ENCODE measurements at places on chromosomes 2 and 18.

DNA sequence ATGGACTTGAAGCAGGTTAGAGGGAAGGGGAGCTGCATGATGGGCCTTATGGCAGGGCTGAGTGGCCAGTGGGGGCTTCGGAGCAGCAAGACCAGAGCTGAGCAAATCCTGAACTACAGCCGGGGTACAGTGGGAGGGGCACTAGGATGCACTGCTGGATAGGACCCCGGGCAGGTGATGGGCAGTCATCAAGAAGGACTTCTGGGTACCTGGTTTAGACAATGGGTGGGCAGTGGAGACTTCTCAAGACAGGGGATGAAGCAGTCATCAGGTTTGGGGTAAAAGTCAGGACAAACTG is 507.4 kb upstream of the MYT1L start:
- no peak for DNase-seq

GRCh38 chr18:50297621-50298442 is 10.3 kb upstream of the CXXC1 start:
- DNase-seq: peak; percentile 5

DNA sequence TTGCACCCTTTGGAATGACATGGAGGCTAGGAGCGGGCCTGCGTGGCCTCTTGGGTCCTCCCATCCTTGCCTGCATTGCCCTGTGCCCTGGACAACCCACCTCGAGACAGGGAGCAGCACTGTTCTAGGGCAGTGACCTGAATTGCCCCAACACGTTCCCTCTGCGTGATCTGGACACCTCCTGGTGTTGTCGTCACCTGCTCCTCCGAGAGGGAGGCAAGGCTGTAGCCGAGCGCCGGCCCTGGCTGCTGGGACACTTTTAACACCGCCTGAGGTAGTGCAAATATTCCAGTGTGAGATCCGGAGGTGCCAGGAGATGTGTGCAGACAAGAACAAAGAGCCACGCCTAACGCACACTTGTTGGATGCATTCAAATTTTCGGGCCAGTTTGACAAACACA is 131.5 kb downstream of the SMAD7 start:
- no peak for DNase-seq

GRCh38 chr2:169716938-169717690 is 16.5 kb upstream of the KLHL23 start:
- no peak for DNase-seq

- no peak for DNase-seq
Observed at GRCh38 chr2:105186967-105187498, 54.5 kb upstream of the GPR45 start.

- no peak for DNase-seq
Observed at GRCh38 chr2:128028668-128029054, 802 bp upstream of the SAP130 start.

GRCh38 chr2:187986390-187987105 is 305.1 kb upstream of the GULP1 start:
- DNase-seq: peak; percentile 71

GRCh38 chr18:41096504-41096903 is 858.5 kb upstream of the PIK3C3 start:
- DNase-seq: peak; percentile 10

DNA sequence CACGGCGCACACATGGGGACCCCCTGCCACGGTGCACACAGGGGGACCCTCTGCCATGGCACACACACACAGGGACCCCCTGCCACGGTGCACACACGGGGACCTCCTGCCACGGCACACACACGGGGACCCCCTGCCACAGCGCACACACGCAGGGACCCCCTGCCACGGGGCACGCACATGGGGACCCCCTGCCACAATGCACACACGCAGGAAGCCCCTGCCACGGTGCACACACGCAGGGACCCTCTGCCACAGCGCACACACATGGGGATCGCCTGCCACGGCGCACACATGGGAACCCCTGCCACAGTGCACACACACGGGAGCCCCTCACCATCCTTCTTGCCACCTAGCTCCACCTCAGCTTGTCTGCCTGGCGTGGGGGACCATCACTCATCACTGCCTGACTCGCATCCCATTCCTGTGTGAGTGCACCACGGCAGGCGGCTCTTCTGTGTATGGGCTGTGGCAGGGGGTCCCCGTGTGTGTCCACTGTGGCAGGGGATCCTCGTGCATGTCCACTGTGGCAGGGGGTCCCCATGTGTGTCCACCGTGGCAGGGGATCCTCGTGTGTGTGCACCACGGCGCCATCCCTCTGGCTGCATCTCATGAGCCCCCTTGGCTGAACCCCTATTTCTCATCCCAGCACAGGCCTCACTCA is 206.7 kb downstream of the EIPR1 start:
- no peak for DNase-seq
